Skin of body (tissue), 3 donors: ENCODE measurements at places on chromosomes 3 and 15. TPM values are rescaled to one million over a fixed set of nuclear protein-coding genes. Genes with fewer than 3 reads are reported as not detected.

EFCC1 gene
- 0.79 TPM for total RNA-seq

EEFSEC gene
- total RNA-seq = 5.7 TPM

SI gene
- total RNA-seq = not detected

CELSR3 gene
- total RNA-seq = 0.39 TPM

FEZF2 gene
- not detected for total RNA-seq

MORC1 gene
- total RNA-seq = not detected

GABRR3 gene
- total RNA-seq = not detected

DNA sequence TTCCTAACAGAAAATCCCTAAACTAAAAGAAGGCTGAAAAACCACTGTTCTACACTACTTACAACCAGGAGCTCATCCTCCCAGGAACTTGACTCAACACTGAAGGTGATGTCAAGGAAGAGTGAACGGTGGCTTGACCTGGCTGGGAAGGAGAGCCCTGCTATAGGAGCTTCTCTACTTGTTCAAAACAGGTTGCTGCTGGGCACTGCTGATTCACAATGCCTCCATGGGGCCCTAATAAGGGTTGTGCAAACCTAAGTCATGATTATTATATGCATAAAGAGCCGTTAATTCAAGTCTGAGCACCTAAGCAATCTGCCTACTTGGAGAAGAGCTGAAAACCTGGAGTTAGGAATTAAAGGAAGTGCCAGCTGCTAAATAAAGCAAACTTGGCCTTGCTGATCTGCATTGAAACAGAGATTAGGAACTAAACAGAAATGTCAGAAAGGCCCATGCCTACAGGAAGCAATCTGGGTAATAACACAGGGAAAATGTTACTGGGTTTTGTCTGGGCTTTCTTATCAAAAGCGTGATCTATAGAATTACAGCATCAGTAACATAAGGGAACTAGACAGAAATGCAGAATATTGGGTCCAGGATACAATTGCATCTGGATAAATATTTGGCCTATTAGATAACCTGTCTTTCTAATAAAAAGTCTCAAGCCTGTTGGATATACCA is 243.2 kb downstream of the NEK10 start:
- no peak for DNase-seq

DNA sequence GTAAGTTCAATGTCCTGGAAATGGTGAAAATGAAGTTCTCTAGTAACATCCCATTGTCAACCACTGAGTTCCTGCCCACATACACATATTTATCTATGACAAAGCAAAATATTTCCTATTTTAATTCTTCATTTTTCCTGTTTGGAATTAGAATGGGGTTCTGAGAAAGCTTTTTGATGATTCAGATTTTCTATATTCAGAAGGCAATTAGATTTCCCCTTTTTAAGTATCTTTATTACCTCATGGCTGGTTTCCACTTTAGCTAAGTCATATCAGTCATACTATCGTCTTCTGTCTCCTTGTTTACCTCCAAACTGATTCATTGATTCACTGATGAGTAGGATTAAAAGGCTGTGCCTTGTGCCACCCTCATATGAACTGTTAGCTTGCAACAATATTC is 17.9 kb downstream of the ETFA start:
- DNase-seq = no peak

DNA sequence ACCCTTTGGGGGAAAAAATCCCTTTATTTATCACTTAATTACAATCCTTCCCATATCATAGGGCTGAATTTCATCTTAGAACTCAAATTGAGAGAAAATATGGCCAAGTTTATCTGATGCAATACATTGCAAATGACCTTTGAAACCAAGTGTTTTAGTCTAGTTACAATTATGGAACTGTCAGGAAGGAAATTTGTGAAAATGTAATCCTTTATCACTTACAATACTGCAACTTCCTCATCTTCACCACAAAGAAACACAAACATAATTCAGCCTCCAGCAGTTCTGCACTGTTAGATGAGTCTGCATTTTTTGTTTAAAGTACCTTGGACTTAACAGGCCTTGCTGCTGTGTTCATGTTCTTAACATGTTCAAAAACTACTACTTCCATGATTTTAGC is 4.6 kb downstream of the CCPG1 start:
- no peak for DNase-seq

- peak; percentile 95 for DNase-seq
Observed at GRCh38 chr3:107208100-107208499, 169.1 kb upstream of the CCDC54 start.
